Progenitor cell of endocrine pancreas (in vitro differentiated cells): ENCODE measurements at places on chromosomes 3 and 15.

GRCh38 chr3:13537909-13538296, 11.0 kb upstream of the FBLN2 start:
- no peak for DNase-seq

DNA sequence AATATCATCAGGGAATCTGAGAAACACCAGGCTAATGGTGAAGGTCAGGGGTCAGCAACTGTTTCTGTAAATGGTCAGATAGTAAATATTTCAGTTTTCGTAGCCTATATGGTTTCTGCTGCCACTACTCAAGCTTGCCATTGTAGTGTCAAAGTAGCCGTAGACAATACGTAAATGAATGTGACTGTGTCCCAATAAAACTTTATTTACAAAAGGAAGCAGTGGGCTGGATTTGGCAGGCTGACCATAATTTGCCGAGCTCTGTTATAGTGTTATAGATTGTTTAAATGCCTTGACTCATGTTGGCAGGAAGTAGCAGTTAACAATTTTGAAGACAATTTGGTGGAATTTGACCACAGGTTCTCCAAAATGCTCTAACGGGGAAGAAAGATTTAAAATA, 548.2 kb downstream of the FOXP1 start:
- no peak for DNase-seq

- no peak for DNase-seq
Measured at GRCh38 chr15:93870583-93870982, 360.8 kb upstream of the MCTP2 start.

DNA sequence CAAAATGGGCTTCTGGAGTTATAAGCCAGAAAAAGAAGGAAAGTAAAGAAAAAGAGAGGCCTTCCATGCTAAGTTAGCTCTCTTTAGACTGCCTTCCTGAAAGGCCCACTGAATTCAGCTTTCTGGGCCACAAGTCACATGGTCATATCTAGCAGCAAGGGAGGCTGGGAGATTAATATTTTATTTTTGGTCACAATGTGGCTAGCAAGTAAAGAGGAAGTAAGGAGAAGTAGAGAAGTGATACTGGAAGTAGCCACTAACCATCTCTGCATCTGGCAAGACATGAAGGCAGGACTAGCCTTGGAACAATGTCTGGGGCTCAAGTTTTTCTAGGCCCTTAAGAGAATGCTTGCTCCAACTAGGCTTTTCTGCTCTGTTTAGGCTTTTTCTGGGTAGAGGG, 81.8 kb upstream of the UBE2E1 start:
- DNase-seq: no peak

DNA sequence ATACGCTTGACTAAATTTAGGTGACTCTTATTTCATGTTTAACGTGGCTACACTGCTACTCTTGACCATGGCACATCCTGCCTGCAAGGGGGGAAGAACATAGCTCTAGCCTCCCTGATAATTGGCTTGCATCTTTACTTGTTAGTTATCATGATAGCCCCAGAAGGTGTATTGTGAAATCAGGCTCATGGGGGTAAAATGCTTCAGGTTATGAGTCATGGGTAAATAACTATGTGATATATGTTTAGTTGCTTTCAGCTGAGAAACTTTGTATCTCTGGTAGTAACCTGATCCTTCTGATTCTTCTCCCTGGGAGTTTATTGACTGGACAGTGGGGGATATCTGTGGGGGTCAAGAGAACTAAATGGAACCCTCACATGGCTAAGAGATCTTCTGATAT, 660.8 kb upstream of the UBE2E2 start:
- no peak for DNase-seq

- DNase-seq: no peak
Measured at GRCh38 chr3:76267851-76268380, 482.6 kb upstream of the ZNF717 start.

DNA sequence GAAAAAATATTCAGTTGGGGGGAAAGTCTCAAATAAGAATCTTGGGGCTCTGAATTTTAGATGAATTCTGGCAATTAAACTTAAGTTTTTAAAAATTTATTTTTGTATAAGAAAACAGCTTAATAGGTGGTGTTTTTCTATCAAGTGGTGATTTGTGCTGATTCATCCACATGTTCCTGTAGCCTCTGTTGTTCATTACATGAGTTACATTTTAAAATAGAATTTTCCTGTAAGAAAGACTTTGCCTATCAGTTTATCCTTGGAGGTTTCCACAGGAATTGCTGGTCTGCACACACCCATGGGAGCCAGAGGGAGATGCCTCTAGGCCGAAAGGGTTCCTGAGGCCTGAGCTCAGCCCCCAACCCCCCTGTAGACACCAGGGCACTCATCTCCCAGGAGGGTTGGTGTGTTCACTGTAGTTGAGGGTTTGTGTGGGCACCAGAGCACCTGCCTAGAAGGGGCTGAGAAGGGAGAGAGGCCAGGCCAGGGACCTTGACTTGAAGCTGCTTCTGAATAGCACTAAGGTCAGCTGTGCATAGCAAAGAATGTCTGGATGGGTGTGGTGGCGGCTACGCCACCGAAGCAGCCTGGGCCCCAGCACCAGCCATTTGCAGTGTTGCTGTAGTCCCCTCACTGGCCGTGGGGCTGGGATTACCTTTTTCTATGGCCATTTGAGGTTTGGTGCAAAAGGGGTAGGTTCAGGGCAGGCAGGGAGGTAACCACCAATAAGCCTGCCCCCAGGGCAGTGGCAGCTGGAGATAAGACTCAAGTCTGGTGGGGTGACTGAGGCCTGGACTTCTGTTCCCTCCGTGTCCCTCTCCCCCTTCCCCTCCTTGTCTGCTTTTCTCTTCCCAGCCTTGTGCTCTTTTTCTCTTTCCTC, 11.9 kb downstream of the DNAJA4 start:
- no peak for DNase-seq

DNA sequence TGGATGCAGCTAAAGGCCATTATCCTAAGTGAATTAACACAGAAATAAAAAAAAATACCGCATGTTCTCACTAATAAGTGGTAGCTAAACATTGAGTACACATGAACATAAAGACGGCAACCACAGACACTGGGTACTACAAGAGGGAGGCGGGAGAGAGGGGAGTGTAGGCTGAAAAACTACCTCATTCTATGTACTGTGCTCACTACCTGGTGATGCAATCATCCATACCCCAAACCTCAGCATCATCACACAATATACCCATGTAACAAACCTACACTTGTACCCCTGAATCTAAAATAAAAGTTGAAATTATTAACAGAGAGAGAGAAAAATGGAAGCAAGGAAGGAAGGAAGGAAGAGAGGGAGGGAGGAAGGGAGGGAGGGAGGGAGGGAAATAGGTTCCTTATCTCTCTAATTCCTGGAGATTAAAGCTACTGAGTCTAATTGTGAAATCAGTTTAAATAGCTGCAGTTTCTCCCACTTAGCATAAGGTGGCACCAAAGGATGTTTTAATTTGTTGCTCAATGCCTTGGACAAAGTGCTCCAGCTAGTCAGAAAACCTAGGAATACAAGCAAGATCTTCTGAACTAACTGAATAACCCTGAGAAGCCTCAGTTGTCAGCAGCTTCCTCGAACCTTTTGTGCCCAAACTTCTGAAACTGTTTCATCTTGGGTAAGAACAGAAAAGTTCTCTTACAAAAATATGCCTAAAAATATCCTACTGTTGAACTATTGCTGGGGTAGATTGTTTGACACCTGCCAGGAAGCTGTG, 79.4 kb upstream of the ATP11B start:
- no peak for DNase-seq

DNA sequence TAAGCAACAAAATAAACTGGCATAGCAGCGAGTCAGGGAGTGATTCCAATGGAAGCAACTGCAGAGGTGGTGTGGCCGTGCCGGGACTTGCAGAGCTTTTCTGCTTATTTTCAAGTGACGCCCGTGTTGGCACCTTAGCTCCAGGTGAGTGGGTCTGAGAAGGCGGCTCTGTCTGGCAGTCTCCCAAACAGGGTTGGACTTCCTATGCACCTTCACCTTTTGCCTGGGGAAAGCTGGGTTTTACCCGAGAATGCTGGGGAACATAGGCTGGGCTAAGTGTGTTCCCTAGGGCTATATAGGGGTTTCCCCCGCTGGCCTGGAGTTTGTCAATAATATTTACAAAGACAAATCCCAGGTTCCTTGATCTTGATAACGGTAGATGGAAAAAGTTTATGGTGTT, 179.9 kb upstream of the TBL1XR1 start:
- DNase-seq: no peak

DNA sequence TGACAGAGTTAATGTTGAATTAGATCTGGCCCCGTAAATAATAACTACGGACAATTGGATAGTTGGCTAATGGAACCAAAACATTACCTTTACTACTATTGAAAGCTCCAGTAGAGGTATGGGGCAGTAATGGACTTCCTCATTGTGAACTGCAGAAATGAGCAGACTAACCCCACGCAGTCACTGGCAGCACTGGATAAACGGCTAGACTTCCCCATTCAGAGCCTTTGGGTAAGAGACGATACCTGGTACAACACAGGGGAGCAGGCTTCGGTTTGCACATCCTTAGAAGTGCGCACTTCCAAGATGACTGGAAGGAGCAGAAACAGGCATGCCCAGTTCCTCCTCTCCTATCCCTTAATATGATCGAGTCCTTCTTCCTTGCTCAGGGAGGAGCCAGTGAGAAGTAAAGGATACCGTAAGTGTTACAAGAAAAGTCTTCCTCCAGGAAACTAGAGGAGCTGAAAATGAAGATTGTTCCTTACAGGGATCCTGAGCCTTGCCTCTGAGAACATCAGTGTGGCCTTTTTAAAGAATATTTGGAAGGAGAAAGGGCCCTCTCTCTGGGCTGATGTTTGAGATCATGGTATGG, 100.5 kb upstream of the NECTIN3 start:
- DNase-seq: no peak

DNA sequence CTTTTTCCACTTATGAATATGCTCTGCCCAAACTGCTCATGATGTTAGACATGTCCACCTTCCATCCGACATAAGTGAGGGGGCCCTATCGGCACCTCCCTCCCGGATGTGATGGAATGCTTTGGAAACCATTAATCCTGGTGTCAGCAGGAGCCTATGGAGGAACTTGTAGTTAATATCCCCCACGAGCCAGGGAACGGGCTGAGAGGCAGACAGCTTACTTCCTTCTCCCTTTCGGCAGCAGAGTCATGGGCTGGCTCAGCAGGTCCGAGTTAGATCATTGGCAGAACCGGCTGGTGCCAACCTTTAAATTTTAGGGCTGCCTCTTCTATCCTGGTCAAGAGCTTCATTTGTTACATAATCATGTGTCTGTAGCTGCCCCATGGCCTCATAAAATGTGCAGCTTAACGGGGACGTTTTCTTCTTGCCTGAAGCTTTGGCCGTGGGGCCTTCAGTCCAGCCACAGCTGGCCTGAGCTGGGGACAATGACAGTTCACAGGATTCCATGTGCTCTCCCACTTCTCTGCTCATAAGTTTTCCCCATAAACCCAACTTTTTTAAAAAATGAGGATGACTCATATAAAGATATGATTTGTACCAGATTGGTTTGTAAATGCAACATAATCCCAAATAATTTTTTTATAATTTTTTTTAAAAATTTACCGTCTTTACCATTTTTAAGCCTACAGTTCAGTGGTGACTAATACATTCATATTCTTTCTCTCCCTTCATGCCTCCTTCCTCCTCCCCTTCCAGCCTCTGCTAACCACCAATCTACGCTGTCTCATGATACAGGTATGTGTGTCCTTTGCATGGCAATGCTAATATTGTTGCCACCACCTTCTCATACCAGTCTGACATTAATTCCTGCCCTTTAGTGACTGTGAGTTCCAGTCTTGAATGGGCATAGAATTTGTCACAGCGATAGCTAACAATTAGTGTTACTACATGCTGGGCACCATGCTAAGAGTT, 62.2 kb upstream of the RGMA start:
- no peak for DNase-seq

DNA sequence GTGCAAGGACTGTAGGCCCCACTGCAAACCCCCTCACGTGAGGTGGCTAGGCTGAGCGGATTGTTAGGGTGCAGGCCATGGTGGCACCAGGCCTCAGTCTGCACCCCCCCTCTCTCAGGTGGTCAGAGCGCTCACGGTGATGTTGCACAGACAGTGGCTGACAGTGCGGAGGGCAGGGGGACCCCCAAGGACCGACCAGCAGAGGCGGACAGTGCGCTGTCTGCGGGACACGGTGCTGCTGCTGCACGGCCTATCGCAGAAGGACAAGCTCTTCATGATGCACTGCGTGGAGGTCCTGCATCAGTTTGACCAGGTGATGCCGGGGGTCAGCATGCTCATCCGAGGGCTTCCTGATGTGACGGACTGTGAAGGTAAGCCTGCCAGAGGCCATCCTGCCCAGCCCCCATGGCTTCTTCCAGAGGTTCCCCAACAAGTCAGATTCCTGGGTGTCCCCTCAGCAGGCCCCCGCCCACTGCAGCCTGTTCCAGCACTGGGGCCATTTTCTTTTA, 18.2 kb downstream of the ATRIP start:
- no peak for DNase-seq

- DNase-seq: no peak
Measured at GRCh38 chr3:188160751-188161150, 6.8 kb downstream of the LPP start.

DNA sequence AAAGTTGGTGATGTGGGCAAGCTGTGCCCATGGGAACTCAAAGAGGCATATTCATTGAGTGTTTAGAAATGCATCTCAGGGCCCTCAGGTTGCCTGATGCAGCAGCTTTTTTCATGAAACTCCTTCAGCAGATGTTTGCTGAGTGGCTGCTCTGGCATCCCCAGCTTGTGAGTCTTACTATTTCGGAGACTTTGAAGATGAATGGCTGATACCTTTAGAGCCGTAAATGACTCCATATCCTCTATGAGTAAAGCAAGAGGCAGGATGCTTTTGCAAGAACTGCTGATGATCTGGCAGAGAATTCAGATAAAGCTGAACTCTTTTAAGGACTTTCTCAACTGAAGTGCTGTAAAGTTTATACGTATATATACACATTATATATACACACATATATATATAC, 384.3 kb downstream of the CACNA2D3 start:
- no peak for DNase-seq

DNA sequence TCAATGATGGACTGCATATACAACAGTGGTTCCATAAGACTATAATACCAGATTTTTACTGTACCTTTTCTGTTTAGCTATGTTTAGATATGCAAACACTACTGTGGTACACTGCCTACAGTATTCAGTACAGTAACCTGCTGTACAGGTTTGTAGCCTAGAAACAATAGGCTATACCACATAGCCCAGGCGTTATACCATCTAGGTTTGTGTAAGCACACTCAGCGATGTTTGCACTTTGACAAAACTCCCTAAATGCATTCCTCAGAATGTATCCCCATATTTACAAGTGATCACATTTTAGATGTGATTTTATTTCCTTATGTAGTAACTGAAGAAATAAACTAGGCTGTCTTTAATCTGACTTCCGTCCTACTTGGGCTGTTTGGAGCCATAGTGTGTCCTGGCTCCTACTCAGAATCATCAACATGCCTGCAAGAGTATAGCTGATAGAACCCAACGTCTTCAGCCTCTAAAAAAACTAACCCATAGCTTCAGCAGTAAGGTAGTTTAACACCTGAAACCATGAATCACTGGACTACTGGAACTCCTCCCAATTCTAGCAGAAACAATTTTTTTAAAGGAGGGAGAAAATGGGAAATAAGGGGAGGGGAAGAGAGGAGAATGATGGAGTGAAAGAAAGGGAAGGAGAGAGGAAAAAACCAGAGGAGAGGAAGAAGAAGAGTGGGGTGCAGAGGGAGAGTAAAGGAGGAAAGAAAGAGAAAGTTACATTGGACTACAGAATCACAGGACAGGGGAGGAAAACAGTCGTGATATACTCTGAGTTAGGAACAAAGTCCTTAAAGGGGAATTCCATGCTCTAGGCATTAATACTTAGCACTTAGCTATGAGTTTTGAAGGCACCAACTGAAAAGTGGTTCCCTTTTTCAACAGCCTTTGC, 67.7 kb upstream of the PLXND1 start:
- DNase-seq: no peak
